ENCODE measurements at places on chromosomes 4 and X. TPM values are rescaled to one million over a fixed set of nuclear protein-coding genes. Genes with fewer than 3 reads are reported as not detected.

Gene NPY5R
- total RNA-seq, result not detected

Gene ARHGAP6
- total RNA-seq, result 31.1 TPM

Gene MAMLD1
- total RNA-seq, result 5.5 TPM

Gene NXF2B
- total RNA-seq, result not detected

Gene ZNF827
- 10.5 TPM for total RNA-seq

Gene IQCM
- not detected for total RNA-seq

Gene NHS
- total RNA-seq, result 0.51 TPM

Gene AMELX
- not detected for total RNA-seq

Gene REELD1
- not detected for total RNA-seq

Gene XK
- total RNA-seq, result not detected

Gene CFI
- 23.6 TPM for total RNA-seq

Gene PLS3
- total RNA-seq, result 412 TPM

Gene PAGE1
- not detected for total RNA-seq

Gene LGI2
- total RNA-seq, result 12.0 TPM

Gene STOX2
- total RNA-seq, result 5.6 TPM

Gene MGAT4D
- total RNA-seq, result not detected

Gene AADAT
- 10.9 TPM for total RNA-seq

Gene NAP1L2
- total RNA-seq, result not detected

Gene SLC25A43
- not detected for total RNA-seq

Gene HHIP
- total RNA-seq, result 161 TPM

Gene NUDT6
- 11.1 TPM for total RNA-seq

Gene FGFR3
- total RNA-seq, result 2.0 TPM

Gene NMU
- total RNA-seq, result 8.6 TPM

Gene ZNF275
- total RNA-seq, result 13.4 TPM

Gene CFAP47
- total RNA-seq, result not detected

Gene CXCL6
- total RNA-seq, result 0.08 TPM

Gene BGN
- 0.16 TPM for total RNA-seq

Gene KIT
- total RNA-seq, result 0.12 TPM

Gene ENPP6
- not detected for total RNA-seq

Gene TLR2
- not detected for total RNA-seq

Gene RRH
- not detected for total RNA-seq

Gene GEMIN8
- 9.5 TPM for total RNA-seq

Gene SOWAHD
- not detected for total RNA-seq

Gene MAGEA2
- not detected for total RNA-seq

Gene EGFL6
- not detected for total RNA-seq

Gene CTAG2
- total RNA-seq, result 4.2 TPM

Gene ANXA3
- total RNA-seq, result 4.5 TPM

Gene IL2RG
- total RNA-seq, result not detected

Gene NPY2R
- total RNA-seq, result not detected

Gene L1CAM
- total RNA-seq, result 14.7 TPM

Gene KCND1
- total RNA-seq, result 0.08 TPM

Gene ADH1B
- total RNA-seq, result not detected

Gene PCYT1B
- 7.2 TPM for total RNA-seq

Gene RPA4
- 1.0 TPM for total RNA-seq
